Lower leg skin (tissue), 4 donors: ENCODE measurements at places on chromosomes 7 and 10. TPM values are rescaled to one million over a fixed set of nuclear protein-coding genes. Genes with fewer than 3 reads are reported as not detected.

- no peak for DNase-seq
These were observed 73.3 kb upstream of the AGK start for GRCh38 chr7:141477865-141478264.

GRCh38 chr7:40102897-40103296 lies 31.5 kb downstream of the MPLKIP start:
- DNase-seq, result no peak

GRCh38 chr10:128210215-128211063 lies 84.2 kb upstream of the MKI67 start:
- DNase-seq, result peak; percentile 92

DNA sequence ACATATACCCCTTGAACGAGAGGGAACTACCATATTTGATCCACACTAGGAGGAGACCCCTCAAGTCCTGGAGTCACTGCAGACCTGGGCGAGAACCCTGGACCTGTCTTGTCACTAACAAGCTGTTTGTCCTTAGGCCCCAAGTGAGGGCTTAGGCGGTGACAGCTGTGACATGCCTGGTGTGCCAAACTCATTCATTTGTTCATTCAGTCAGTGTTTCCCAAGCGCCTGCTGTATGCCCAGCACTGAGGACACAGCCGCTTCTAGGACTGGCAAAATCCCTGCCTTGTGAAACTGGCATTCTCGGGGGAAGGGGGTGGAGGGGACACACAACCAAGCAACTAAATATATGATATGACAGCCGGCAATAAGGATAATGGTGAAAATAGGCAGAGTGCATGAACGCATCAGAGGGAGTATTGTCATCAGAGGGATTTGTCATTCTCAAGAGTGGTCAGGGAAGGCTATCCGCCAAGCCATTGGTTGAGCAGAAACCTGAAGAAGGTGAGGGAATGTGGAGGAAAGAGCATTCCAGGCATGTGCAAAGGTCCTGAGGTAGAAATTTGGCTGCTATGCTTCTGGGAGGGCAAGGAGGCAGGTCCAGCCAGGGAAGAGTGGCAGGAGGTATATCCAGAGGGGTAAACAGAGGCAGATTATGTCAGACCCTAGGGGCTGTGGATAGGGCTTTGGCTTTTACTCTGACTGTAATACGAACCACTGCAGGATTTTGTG lies 11.0 kb downstream of the SH2B2 start:
- DNase-seq, result no peak

DNA sequence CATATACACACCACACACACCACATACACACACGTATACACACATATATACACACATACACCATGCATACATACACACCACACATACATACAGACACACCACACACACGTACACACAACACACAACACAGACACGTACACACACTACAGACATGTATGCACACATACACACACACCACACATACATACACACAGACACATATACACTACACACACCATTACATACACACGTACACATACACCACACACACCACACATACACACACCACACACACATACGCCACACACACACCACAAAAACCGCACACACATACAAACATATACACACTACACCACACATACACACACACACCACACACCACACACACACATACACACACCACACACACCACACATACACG lies 161.8 kb upstream of the LANCL2 start:
- no peak for DNase-seq

DNA sequence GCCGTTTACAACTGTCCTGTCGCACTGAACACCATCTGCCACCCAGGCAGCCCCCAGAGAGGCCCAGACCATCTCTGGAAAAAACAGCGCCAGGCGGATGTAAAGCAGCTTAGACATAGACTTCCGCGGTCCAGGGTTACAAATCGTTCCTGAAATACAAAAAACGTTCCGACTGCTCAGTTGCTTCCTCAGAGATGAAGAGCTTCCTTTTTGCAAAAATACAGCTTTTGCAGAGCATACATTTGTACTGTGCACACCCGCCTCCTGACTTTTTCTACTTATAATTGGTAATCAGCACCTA lies 11.4 kb downstream of the DAGLB start:
- no peak for DNase-seq

DNA sequence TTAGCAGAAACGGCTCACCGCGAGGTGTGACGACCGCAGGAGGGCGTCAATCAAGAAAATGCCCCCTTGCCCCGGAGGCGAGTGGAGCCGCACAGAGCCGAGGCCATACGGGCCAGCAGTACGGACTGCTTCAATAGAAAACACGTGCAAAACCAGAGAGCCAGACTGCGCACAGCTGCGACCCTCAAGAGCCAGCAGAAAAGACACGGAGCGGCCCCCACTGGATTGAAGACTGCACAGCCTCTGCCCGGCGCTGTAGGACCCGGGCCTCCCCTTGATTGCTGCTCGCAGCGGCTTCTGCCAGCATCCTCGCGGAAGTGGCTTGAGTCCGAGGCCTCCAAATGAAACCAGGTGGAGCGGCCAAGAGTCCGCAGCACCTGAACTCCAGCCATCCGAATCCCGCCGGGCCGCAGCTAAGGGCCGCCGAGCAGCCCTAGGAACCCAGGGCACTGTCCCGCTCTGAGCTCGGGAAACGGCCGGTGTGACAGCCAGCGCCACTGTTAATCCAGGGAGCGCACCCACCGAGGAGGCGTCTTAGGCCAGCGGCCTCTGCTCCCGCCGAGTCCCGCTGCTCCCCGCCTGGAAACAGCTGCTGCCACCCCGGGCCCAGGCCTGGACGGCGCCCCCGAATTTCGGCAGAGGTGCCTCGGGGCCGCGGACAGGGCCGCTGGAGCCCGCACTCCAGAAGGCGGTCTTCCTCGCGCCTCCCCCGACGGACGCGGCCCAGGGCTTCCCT lies 660 bp upstream of the HHEX start:
- DNase-seq, result no peak

DNA sequence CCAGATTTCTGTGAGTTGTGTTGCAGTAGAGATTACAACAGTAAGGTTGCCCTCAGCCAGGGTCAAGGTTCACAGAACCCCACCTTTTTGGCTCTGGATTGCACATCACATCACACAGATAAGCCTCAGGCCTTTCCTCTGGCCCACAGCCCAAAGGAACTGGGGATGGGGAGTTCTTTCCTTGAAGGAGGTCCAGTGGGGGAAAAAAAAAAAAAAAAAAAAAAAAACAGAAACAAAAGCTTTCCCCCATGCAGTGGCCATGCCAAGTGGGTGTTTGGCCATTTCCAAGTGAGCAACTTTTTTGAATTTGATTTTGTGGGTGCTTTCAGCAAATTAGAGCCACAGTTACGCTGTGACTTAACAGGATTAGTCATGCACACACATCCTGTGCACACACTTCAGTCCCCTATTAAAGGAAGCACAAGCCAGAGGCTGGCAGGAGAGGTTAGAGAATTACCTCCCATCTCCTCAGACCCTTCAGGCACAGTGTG lies 79.3 kb upstream of the NANOS1 start:
- DNase-seq, result no peak

DNA sequence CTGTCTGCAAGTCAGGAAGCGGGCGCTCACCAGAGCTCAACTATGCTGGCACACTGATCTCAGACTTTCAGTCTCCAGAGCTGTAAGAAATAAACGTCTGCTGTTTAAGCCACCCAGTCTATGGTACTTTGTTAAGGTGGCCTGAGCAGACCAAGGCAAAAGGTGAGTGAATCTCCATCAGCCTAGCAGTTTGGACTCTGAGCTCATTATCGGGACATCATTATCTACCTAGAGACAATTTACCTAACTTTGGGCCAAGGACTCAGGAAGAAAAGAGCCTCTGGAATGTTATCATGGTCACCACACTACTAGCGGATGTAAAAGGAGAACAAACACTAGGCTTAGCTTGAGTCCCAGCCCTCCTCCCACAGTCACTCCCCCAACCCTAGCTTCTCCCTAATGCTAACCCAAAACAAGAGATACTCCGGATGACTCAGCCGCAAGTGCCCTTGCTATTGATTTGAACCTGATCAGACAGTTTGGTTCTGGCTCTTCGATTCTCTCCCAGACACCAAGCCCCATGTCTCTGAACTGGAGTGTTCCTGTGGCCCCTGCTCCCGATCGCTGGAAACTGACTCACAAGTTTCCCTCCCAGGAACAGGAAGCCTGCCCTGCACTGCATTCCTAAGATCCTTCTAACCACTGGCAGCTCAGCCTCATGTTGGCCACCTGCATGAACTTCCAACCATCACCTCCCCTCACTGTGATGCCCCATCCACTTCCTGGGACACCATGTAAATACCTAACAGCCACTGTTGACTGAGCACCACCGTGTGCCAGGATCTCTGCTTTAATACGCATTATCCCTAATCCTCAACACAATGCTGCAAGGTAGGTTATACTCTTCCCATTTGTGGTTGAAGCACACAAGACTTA lies 34.5 kb downstream of the CREB3L2 start:
- DNase-seq, result no peak

- no peak for DNase-seq
These were observed 127.9 kb downstream of the KMT2C start for GRCh38 chr7:152307902-152308301.

DNA sequence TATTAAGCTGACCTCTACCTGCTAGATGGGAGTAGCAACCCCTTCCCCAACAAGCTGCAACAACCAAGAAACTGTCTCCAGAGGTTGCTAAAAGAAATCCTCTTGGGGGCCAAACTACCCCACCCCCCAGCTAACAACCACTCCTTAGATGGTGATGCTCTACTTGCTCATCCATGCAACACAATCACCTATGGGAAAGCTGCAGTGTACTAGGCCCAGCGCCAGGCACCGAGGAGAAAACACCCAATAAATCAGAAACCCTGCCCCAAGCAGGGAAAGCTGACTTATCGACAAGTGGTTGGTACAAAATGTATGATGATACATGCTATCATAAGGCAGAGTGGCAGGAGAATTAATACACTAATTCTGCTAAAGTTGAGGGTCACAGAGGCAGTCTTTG lies 17.3 kb downstream of the SLC25A13 start:
- no peak for DNase-seq

- no peak for DNase-seq
These were observed 8.7 kb downstream of the MPP7 start for GRCh38 chr10:28294169-28294532.

GRCh38 chr10:77006836-77007511 lies 630.6 kb downstream of the KCNMA1 start:
- DNase-seq, result no peak

DNA sequence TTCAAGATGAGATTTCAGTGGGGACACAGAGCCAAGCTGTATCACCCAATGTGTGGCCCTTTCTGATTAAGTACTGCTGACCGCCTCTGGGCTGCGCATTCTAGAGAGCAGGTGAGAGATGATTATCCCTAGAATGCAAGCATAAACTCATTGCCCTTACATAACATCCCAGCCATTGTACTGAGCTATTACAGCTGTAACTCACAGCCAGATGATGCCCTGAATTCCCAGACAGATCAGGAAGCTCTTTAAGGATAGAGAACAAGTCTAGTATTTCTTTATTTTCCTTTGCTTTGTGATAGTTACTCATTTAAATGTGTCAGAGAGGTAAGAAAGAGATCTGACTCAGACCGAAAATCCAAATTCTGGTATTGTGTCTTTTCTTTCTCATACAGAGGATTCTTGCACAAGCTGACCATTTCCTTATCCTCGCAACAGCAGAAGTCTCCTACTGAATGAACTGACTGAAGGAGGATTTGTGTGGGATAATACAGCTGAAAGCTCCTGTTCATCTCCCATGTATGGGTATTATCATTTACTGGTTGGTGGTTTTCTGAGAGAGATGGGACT lies 58.4 kb downstream of the ZNF22 start:
- DNase-seq, result no peak

GRCh38 chr10:112345202-112345601 lies 28.7 kb upstream of the ACSL5 start:
- no peak for DNase-seq

The EVX1 gene
- total RNA-seq, result not detected

The OR2A5 gene
- total RNA-seq, result not detected

The ZNF365 gene
- total RNA-seq, result 1.8 TPM

The ZNF804B gene
- total RNA-seq, result not detected

The INSYN2A gene
- total RNA-seq, result not detected

The FRMPD2 gene
- total RNA-seq, result not detected

The PPP1R17 gene
- not detected for total RNA-seq

The ST7 gene
- total RNA-seq, result 10.8 TPM

The FAM13C gene
- total RNA-seq, result 5.0 TPM
